ENCODE measurements at places on chromosomes 7 and 10.

DNA sequence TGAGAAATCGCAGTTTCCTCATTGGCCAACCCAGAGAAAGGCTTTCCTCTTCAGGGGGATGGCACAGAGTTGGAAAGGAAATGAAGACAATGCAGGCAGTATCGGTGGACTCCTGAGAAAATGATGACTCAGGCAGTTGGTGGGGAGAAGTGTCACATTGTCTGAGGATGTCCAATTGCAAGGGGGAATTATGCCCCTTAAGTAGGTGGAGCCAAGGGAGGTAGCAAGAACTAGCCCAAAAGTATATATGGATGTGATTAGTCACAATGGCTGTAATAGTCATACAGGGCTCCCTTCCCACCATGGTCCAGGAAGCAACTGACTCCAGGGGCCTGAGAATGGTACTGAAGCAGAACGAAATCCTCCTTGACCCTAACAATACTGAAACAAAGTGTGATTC is 58.3 kb upstream of the EGFR start:
- DNase-seq: no peak

DNA sequence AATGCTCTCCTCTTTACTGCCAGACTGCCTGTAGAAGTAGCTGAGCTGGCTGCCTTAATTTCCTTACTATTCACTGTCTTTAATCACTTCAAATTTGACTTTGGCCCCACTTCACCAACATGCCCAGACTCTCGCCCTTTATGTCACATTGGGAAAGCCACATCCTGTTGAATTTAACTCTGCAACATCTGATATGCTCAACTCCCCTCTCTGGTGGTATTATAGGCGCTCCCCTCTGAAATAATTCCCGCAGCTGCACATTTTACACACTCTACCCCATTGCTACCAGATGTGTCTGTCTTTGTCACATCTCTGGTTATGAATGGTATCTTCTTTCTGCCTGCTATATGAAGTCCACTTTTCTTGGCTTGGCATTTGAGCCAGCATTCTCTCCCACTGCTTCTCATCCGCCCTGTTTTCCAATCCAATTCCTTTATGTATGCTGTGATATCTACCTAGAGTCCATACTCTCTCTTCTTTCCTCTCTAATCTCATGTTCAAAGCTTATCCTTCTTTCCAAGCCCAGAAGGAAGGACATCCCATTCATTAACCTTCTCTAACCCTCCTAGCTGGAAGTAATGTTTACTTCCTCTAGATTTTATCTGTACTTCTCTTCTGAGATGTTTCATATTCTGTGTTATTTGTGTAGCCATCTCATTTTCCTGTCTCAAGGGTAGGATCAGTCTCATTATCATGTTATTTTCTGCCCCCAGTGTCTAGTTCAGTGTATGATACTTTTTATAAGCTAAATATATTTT is 134.5 kb downstream of the ST7 start:
- DNase-seq: no peak

GRCh38 chr7:25083201-25083600 is 41.9 kb downstream of the CYCS start:
- DNase-seq: no peak

- no peak for DNase-seq
These were observed 61.5 kb downstream of the ITGA8 start for GRCh38 chr10:15658069-15658702.

GRCh38 chr7:44257618-44258422 is 57.0 kb downstream of the YKT6 start:
- DNase-seq: peak; percentile 55

- no peak for DNase-seq
These were observed 27.2 kb upstream of the ATP6V0A4 start for GRCh38 chr7:138825049-138825721.

- DNase-seq: no peak
These were observed 97.6 kb downstream of the CCNY start for GRCh38 chr10:35433851-35434426.

DNA sequence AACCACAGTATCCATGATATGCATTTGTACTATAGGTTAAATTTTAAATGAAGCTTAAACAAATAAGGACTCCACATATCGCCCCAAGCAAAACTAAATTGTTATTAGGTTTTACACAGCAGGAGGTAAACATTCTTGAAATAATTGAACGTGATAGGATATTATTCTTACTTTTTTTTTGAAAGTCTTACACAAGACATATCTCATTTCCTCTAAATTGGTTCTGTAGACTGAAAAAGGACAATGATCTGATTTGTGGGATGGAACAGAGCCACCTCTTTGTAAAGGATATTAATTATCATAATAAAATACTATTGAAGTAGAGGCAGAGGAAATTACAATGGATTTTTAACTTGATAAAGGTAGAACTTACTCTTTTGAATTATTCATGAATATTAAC is 155.1 kb upstream of the SEMA3D start:
- no peak for DNase-seq

GRCh38 chr10:44056206-44056605 is 328.7 kb downstream of the CXCL12 start:
- DNase-seq: no peak

- DNase-seq: no peak
These were observed 5.1 kb downstream of the UBE2H start for GRCh38 chr7:129947701-129948100.

GRCh38 chr10:1243486-1244234 is 187.5 kb downstream of the WDR37 start:
- no peak for DNase-seq

- no peak for DNase-seq
These were observed 118.9 kb downstream of the AMPH start for GRCh38 chr7:38512291-38512690.

GRCh38 chr10:83817797-83818196 is 321.5 kb upstream of the GHITM start:
- no peak for DNase-seq

GRCh38 chr10:90817128-90817889 is 40.5 kb downstream of the HTR7 start:
- DNase-seq: no peak

GRCh38 chr7:28062197-28062991 is 118.2 kb downstream of the JAZF1 start:
- DNase-seq: no peak

DNA sequence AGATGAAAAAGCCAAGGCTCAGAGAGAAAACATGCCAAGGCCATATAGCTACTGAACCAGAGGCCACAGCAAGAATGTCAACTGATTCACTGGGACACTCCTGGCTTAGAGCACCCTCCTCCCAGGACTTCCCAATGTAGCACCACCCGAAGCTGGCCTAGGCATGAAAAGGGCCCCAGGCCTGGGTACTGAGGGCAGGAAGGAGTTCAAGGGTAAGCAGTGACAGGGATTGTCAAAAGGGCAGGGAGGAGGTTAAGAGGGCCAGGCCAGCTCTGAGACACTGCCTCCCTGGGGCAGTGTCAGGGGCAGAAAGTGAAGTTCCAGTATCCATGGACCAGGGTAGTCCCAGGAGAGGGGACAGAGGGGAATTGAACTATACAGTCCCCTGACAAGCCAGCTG is 57.8 kb downstream of the FRMPD2 start:
- DNase-seq: no peak

- no peak for DNase-seq
These were observed 45.3 kb downstream of the JAZF1 start for GRCh38 chr7:28135315-28135714.

- DNase-seq: no peak
These were observed 1.3 kb downstream of the SEMA3D start for GRCh38 chr7:85185424-85186082.

- DNase-seq: no peak
These were observed 43.1 kb downstream of the MBL2 start for GRCh38 chr10:52729271-52730104.

DNA sequence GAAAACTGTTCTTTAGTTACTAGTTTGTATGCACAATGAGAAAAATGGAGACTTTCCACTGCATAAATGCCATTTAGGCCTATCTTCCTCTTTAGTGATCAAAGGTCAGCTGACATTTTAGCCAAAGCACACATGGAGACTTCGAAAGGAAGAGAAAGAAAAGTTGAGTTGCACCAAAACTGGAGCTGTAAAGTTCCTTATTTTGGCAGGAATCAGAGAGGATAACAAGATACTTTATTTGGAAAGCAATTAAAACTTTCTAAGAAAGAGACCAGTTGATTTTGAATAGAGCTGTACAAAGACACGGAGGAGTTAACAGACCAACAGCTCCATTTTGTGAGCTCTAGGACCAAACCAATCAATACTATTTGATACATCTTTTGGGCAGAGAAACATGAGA is 14.2 kb downstream of the ENTPD7 start:
- DNase-seq: no peak

- no peak for DNase-seq
These were observed 209.3 kb upstream of the TBX20 start for GRCh38 chr7:35463176-35463700.

DNA sequence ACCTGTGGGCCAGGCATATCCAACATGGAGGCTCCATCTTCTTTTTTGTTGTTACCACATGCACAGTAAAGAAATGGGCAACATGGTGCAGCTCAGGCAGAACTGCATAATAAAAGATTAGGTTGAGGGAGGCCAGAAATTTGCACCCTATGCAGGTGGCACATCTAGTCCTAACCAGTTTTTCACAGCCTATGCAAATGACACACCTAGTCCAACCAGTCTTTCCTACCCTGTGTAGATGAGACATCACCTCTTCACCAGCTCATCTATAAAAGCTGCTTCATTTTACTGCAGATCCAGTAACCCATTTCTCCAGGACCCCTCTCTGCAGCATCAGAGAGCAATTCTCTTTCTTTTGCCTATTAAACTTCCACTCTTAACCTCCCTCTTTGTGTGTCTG is 411.0 kb upstream of the PCDH15 start:
- no peak for DNase-seq

DNA sequence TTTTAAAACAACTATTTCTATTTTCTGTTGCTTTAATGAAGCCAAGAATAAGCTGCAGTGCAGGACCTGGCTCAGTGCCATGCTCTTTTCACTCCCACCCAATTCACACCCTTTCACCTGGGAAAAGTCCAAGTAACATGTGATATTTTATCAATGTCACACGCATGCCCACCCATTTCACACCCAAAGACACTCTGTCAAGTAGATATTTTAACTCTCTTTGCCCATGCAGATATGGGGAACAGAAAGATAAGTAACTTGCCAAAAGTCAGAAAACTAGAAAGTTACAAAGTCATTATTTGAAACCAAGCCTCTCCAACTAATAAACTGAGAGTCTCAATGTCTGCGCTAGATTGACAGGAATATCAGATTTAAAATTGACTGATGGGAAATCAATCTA is 706.7 kb upstream of the PHF14 start:
- DNase-seq: no peak

Data from stimulated activated CD8-positive, alpha-beta memory T cell treated with anti-CD3 and anti-CD28 coated beads, Interleukin-15, amount 100 ng/mL, for 4 hours (primary cell).